HT1080 (cell line): ENCODE measurements at places on chromosomes 12 and 14. TPM values are rescaled to one million over a fixed set of nuclear protein-coding genes. Genes with fewer than 3 reads are reported as not detected.

Gene FSCB
- total RNA-seq: not detected in 2 replicates

Gene SLCO1B1
- 0.07 TPM in 1 of 2 replicates, not detected in the other for total RNA-seq

Gene PLXNC1
- 0.57 and 0.66 TPM in 2 replicates for total RNA-seq

Gene FAM177A1
- total RNA-seq: 32.7 and 47.5 TPM in 2 replicates

Gene EML5
- 1.5 and 2.0 TPM in 2 replicates for total RNA-seq
